ENCODE measurements at places on chromosomes 16 and 17. TPM values are rescaled to one million over a fixed set of nuclear protein-coding genes. Genes with fewer than 3 reads are reported as not detected.

Gene CACNG5
- not detected for total RNA-seq

Gene CDH8
- not detected for total RNA-seq

Gene RASD1
- total RNA-seq: 6.6 TPM

Gene CDYL2
- 63.3 TPM for total RNA-seq

Gene PRR11
- total RNA-seq: 29.7 TPM

Gene SEPTIN1
- 162 TPM for total RNA-seq

Gene NEUROD2
- total RNA-seq: not detected

Gene EFCAB5
- 0.28 TPM for total RNA-seq

Gene PLXDC1
- 0.43 TPM for total RNA-seq

Gene CDH16
- total RNA-seq: not detected

Gene BEAN1
- total RNA-seq: not detected

Gene PRKCA
- total RNA-seq: 164 TPM

Gene C17orf100
- total RNA-seq: 1.8 TPM

GRCh38 chr16:14608604-14609003, 21.5 kb downstream of the PARN start:
- DNase-seq: no peak

DNA sequence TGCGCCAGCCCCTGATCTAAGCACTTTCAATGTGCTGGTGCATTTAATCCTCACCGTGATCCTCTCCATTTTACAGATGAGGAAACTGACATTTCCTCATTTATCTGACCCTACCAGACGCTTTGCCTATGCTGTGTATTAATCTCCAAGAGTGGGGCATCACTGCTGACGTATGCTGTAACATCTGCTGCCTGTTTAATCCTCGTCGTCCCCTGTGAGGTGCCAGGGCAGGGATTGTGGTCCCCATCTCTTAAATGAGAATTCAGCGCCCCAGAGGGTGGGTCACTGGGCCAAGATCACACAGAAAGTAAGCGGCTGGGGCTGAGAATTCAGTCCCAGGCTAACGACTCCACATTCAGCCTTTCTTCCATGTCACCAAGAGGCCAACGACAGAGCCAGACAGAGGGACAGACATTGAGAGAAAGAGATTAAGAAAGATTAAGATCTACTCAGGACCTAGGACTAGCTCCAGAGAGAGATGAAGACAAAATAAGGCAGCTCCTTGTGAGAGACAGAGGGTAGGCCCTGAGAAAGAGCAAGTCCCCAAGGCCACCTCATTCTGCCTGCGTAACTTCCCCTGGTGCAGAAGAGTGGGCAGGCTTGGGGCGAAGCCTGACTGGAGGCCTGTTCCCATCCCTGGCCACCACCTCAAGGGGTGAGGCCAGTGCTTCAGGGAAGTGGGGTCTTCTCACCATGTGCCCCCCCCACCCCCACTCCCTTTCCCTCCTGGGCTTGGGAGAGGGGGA, 13.5 kb downstream of the CACNA1G start:
- no peak for DNase-seq

- DNase-seq: peak; percentile 67
These were observed 48.8 kb downstream of the DNAH3 start for GRCh38 chr16:21101631-21102420.

- DNase-seq: no peak
These were observed 3.5 kb downstream of the FOXJ1 start for GRCh38 chr17:76137351-76138233.

- DNase-seq: no peak
These were observed 1314.9 kb downstream of the CDH11 start for GRCh38 chr16:63806794-63807506.

GRCh38 chr17:41724476-41725050, 9.9 kb downstream of the HAP1 start:
- no peak for DNase-seq

- DNase-seq: no peak
These were observed 1.2 kb downstream of the RHOT1 start for GRCh38 chr17:32143527-32143870.

GRCh38 chr16:41439-42068, 11.9 kb downstream of the POLR3K start:
- DNase-seq: no peak

- DNase-seq: no peak
These were observed 1387.9 kb downstream of the CDH8 start for GRCh38 chr16:60648290-60648689.

DNA sequence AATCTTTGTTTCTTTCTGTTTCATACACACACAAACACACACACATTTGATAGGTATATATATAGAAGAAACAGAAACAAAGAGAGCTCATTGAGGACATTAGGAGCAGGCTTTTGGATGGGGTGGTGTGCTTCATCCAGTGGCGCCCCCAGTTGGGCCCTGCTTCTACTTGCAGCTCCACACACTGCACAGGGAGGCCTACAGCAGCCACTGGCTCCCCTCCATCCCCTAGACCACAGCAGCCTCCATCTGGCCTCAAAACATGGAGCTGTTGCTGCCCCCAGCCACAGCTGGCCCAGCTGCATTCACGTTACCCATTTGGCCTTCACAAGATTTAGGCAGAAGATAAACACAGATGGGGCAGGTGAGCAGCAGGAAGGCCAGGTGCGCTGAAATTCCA, 33.1 kb upstream of the NF1 start:
- DNase-seq: no peak

DNA sequence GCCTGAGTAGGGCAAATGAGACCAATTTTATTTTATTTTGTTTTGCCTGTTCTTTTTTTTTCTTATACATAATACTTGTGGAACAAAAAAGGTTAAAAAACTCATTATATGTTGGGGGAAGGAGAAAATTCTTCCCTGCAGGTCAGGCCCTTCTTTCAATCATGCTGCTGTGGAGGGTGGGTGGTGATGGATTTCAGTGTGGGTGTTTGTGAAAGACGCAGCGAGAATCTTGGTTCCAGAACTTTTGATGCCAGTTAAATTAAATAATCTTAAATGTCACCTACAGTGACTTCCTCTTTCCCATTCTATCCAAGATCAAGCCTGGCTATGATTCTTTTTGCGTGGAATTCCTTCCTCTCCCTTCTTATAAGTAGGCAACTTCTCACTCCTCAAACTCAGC, 595.8 kb upstream of the EEF2KMT start:
- no peak for DNase-seq

DNA sequence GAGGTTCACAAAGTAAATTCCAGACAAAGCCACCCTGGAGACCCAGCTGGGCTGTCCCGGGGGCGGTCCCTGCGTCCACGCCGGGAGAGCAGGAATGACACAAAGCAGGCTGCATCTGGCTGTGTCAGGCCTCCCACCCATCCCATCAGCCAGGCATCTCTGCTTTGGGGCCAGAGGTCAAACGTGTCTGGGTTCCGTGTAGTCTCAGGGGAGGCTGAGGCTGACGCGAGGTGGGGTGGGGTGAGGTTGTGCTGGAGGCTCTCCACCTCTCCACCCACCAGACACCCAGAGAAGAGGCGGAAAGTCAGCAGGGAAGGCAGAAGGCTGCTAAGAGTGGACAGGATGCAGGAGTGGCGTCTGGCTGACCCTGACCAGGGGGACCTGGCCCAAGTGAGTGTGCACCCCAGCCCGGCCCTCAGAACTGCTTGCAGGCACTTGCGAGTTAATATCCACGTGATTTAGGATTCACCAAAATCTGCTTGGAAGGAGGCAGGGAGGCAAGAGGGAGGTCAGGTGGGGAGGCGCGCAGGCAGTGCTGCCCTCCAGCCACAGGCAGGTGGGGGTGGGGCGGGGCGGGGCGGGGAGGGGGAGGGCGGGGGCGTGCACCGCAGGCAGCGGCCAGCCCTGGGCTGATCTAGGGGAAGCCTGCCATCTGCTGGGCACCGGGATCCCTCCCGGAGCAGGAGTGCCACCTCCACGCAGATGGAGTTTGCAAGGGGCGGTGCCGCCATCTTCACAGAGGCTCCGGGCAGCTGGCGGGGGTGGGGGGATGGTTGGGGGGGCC, 44.3 kb downstream of the TBC1D16 start:
- DNase-seq: peak; percentile 94

- no peak for DNase-seq
These were observed 47.1 kb upstream of the SALL1 start for GRCh38 chr16:51197953-51198748.

DNA sequence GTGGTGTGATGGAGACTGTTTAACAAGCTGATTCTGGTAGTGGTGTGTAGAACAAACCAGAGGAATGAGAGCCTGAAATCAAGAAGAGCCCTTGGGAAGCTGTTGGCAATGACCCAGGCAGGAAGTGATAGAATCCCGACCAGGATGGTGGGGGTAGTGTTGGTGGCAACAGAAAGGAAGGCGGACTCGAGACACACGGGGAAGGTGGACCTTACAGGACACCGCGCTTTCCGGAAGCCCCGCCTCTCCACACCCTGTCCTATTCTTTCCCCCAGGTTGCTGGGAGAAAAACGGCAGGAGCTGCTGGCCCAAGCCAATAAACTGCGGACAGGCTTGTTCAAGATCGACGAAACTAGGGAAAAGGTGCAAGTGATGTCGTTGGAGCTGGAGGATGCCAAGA, 30.0 kb upstream of the KDM6B start:
- no peak for DNase-seq

DNA sequence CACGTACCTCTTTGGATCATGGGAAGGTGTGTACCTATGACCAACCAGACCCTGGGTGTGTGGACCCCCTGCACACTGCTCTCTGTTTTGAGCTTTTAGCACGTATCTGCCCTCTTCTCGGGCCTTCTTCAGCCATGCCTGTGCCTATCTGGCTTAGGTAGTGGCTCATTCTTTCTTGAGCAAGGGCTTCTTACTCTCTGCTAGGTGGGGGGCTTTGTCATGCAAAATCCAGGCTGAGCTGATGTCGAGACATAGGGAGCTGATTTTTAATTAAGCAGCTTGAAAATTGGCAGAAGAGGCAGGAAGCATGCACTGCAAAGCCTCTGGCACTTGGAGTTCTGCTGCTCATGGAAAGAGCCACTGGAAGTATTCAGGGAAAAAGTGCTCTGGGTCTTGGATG, 181.6 kb upstream of the IRX6 start:
- DNase-seq: no peak

GRCh38 chr17:78019367-78019975, 61.0 kb downstream of the TNRC6C start:
- DNase-seq: no peak

GRCh38 chr16:83653785-83654184, 154.0 kb upstream of the HSBP1 start:
- no peak for DNase-seq

GRCh38 chr16:3408561-3409197, 7.7 kb downstream of the ZNF174 start:
- no peak for DNase-seq

DNA sequence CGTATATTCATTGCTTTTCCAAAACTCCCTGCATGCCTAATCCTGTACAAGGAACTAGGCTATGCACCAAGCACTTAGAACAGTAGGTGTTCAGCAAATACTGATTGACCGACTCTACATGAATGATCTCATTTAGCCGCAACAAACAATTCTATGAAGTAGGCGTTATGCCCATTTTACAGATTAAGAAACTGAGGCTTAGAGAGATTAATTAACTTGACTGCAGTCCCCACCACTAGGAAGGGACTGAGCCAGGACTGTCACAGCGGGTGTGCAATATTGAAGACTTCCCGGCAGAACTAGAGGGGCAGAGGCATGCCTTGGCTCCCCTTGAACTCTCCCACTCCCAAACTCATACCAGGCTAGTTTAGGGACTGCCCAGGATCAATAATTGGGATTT, 10.5 kb upstream of the N4BP1 start:
- no peak for DNase-seq

DNA sequence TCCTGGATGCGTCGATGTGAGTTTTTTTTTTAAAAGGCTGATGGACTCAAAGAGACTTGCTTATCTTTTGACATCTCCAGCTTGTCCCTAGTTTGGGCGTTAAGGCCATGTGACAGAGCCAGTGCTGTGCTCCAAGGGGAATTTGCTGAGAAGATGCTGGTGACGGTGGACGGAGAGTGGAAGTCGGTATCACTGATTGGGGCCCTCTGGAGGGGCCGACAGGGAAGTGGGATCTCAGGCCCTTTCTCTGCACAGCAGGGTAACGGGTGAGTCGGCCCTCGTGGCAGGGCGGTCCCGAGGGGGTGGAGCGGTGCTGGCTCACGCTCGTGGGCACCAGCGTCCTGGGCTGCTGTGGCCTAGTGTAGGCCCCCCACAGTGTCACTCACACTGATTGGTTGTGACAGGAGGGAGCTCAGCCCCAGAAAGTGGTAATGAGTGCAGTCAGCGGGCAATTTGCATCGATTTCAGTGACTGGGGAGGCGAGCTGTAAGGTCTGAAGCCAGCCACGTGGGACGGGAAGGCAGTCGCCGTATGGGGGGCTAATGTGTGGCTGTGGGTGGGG, 91.3 kb downstream of the TBC1D16 start:
- DNase-seq: no peak

DNA sequence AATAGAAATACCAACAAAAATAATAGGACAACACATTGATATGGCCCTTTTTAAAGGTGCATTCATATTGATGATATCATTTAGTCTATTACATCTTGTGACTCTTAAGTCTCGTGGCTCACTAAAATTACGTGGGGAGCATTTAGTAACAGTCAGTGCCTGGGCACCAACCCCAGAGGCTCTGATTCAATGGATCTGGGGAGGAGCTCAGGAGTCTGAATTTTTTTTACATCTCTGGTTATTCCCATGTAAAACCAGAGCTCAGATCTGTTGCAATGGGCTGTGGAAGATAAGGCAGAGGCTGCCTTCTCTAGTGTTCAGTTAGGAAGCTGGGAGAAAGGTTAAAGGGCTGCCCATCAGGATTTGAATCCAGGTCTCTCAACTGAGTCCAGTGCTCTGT, 549.9 kb upstream of the CDH5 start:
- no peak for DNase-seq

DNA sequence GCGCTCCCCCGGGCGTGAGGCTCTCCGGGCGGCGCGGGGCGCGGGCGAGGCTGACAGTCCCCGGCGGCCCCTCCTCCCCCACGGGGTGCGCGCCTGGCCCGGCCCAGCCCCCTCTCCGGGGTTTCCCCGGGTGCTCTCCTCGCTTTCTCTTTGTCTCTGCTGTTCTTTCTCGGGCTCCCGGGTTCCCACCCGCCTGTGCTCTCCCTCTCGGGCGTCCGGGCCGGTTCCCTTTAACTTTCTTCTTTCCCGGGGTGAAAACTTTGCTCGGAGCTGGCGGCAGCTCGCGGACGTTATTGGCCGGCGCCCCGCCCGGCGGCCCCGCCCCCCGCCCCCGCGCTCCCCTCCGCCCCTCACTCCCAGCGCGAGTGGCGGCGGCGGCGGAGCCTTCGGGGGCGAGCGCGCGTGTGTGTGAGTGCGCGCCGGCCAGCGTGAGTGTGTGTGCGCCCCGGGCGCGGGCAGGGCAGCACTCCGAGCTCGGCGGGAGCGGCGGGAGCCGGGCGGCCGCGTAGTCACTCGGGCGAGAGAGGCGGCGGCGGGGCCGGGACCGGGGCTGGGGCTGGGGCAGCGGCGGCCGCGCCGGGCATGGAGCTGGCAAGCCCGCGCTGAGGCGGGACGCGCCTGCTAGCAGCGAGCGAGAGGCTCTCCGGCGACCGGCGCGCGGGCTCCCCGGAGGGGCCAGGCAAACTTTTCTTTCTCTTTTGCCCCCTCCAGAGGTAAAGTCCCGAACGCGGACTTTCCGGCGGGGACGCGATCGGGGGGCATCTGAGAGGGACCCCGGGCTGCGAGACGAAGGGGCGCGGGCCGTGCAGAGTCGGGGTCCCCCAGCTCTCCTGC, at the start of gene NTN1:
TSS of gene NTN1 (plus strand) at position 353 of the 834 bp plus-strand sequence. CDS start 864 bp downstream, outside the sequence.
- peak; percentile 91 for DNase-seq
